Gastroesophageal sphincter (tissue), 4 donors: ENCODE measurements at places on chromosomes 4 and X.

DNA sequence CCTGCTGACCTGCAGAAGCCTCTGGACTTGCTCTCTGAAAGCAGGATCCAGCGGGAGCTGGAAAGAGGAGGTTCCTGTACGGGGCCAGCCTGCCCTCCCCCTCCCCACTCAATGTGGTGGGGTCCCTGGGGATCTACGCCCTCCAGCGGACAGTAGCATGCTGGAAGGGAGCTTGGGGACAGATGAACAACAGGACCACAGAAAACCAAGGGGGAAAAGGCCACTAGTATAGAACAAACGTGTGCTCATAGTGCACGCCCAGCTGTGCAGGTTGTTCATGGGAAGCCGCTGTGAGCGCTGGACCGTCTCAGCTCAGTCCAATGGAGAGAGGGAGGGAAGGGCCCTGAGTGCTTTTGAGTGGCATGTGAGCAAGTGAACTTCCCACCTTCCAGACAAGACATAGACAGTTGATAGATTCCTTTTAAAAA is 15.8 kb downstream of the HMX1 start:
- no peak for ATAC-seq

- no peak for ATAC-seq
Observed at GRCh38 chrX:41118156-41118555, 32.9 kb downstream of the USP9X start.

DNA sequence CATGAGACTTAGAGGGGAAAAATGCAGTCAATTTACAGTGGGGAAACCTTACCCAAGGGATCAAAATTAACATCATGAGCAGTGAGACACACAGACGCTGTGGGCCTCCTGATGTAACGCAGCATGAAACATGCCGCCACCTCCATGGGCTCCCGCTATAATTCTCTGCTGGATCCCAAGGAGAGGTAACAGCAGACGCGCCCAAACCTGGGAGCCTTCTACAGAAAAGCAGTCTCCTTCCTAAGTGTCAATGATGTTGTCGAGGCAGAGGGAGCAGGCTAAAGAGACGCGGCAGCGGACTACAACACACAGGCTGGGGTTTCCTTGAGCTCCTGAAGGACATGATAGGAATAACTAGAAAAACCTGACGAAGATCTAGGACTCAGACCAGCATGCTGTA is 142.3 kb downstream of the AFAP1 start:
- ATAC-seq, result no peak

DNA sequence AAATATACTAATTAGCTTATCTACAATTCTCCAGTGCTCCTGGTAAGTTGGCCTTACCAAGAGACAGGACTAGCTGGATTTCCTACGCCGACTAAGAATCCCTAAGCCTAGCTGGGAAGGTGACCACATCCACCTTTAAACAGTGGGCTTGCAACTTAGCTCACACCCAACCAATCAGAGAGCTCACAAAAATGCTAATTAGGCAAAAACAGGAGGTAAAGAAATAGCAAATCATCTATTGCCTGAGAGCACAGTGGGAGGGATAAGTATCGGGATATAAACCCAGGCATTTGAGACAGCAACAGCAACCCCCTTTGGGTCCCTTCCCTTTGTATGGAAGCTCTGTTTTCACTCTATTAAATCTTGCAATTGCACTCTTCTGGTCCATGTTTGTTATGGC is 1025.0 kb downstream of the RAB28 start:
- no peak for ATAC-seq

DNA sequence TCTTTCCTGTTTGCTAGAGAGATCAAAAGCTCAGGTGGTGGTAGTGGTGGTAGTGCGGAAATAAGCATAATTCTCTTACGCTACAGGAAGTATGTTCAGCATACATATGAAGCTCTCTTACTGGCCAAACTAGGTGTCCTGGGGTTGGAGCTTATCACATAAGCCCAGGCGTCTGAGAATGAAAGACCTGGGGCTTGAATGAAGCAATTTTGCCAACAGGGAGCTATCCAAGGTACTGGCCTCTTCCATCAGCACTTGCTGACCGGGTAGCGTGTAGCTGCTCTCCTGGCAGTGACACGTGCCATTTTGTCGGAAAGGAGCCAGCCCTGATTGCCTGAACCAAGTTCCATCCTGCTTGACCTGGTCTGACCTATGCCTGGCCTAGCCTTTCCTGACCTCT is 65.9 kb upstream of the HPF1 start:
- no peak for ATAC-seq
